ENCODE measurements at places on chromosomes 7 and 10. TPM values are rescaled to one million over a fixed set of nuclear protein-coding genes. Genes with fewer than 3 reads are reported as not detected.
A peak's percentile ranks its signal among the peaks of the same experiment; 100 is the strongest.

The ZNF503 gene
- total RNA-seq: 0.83 TPM

GRCh38 chr10:43961523-43962345, 313.1 kb upstream of the ZNF32 start:
- H3K4me1 ChIP-seq: peaks cover 7% of the 10 kb centered on the region
- no peak overlapping the region for H3K27ac ChIP-seq
- peaks cover 29% of the 10 kb centered on the region for H3K27me3 ChIP-seq
- H3K4me3 ChIP-seq: no peak overlapping the region
- H3K36me3 ChIP-seq: no peaks in the 10 kb centered on the region
- DNase-seq: no peak

DNA sequence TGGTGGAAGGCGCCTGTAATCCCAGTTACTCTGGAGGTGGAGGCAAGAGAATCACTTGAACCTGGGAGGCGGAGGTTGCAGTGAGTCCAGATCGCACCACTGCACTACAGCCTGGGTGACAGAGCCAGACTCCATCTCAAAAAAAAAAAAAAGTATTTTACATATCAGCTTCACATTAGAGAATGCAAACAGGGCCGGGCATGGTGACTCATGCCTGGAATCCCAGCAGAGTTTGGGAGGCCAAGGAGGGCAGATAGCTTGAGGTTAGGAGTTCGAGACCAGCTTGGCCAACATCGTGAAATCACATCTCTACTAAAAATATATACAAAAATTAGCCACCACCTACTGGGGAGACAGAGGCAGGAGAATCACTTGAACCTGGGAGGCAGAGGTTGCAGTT, 31.6 kb downstream of the USP54 start:
- DNase-seq: peak; percentile 32
- no peak overlapping the region for H3K27ac ChIP-seq
- no peak overlapping the region for H3K4me3 ChIP-seq
- H3K36me3 ChIP-seq: no peaks in the 10 kb centered on the region
- no peaks in the 10 kb centered on the region for H3K27me3 ChIP-seq

- H3K36me3 ChIP-seq: no peaks in the 10 kb centered on the region
- DNase-seq: no peak
- H3K27me3 ChIP-seq: no peaks in the 10 kb centered on the region
- H3K4me3 ChIP-seq: no peak overlapping the region
- no peaks in the 10 kb centered on the region for H3K4me1 ChIP-seq
Measured at GRCh38 chr7:159040146-159040545, 104.5 kb downstream of the VIPR2 start.

DNA sequence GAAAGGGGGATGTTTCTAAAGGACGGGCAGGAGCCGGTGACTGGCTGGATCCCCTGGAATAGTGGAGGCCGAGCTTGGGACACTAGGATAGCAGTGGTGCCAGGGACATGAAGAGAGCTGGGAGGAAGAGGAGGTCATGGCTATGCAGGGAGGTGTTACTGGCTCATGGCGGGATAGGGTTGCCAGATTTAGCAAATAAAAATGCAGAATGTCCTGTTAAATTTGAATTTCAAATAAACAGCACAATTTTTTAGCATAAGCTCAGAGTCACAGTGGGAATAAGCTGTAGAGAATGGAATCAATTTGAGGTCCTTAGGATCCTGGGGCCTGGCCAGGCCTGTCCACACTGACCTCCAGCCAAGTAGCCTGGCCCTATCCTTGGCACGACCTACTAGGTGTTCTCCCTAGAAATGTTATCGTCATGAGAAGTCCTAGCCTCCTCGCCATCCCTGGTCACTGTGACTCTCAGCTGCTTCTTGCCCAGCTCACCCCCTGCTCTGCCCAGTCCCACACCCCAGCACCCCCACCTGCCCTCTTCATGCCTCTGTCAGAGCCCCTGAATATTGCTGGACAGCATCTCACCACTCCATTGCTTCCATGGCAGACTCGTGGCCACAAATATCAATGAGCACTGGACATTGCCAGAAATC, 7.6 kb upstream of the KCP start:
- H3K27me3 ChIP-seq: peaks cover 82% of the 10 kb centered on the region
- no peak overlapping the region for H3K27ac ChIP-seq
- H3K4me3 ChIP-seq: no peak overlapping the region

DNA sequence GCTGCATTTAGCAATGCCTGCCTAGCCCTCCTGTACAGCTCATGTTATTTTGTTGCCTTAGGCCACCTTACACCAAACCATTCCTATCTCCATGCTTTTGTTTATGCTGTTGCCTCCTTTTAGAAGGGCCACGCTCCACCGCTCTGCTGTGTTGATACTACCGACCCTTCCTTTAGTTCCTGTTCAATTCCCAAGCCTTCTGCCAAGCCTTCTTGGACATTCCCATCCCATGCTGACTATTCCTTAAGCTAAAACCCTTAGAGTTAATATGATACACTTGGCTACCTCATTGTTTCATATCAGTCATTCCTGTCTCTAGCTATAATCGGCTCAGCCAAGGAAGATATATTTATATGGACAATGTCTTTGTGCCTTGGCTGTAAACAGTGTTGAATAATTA, 705.5 kb downstream of the LRMDA start:
- H3K36me3 ChIP-seq: no peaks in the 10 kb centered on the region
- no peaks in the 10 kb centered on the region for H3K4me1 ChIP-seq
- DNase-seq: no peak

DNA sequence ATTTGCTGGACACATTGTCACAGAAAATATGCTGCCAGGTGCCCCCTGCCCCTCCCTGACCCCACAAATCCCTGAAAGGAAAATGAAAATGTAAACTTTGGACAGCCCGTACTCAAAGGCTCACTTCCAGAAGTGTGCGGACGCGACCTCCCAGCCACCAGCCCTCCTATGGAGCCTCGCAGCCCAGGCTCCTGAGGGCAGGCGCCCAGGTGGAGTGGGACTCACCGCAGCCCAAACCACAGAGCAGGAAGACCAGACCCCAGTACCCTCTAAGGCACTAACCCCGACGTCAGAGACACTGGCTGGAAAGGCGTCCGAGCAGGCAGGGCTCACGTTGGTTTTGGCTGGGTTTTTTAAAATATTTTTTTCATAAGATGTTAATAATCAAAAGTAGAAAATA, 57.3 kb downstream of the CSGALNACT2 start:
- no peaks in the 10 kb centered on the region for H3K4me1 ChIP-seq
- H3K4me3 ChIP-seq: no peak overlapping the region
- H3K36me3 ChIP-seq: 0 out of 2 replicates have a peak, but pooled peaks cover 2% of the 10 kb centered on the region
- H3K27me3 ChIP-seq: no peaks in the 10 kb centered on the region
- no peak overlapping the region for H3K27ac ChIP-seq

DNA sequence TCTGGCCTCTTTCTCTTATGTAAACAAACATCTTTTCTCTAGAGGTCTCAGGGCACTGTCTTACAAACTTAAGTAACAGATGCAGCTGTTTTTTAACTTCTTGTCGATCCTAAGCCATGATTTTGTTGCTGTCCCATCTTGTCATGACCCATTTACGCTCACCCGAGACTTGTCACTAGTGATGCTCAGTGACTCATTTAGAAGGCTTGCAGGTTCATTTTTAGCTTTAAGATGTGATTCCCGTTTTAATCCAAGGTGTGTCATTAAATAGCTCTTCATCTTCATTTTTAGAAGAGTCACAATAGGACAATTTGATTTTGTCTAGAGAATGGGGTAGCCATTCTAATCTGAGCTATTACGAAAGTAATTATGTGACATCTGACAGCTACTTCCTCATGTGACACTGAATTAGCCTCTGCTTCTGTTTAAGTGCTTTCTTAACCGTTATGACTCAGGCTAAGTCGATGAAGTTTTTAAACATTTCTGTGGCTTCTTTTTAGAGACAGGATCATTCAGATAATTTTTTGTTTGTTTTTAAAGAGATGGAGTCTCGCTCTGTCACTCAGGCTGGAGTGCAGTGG, 42.7 kb downstream of the SPDYE5 start:
- H3K4me1 ChIP-seq: peaks cover 7% of the 10 kb centered on the region
- H3K36me3 ChIP-seq: peaks cover 24% of the 10 kb centered on the region
- peak; percentile 85 for DNase-seq
- H3K27ac ChIP-seq: no peak overlapping the region
- no peak overlapping the region for H3K4me3 ChIP-seq
- peaks cover 6% of the 10 kb centered on the region for H3K27me3 ChIP-seq

GRCh38 chr10:30765616-30766015, 136.1 kb upstream of the LYZL2 start:
- no peaks in the 10 kb centered on the region for H3K27me3 ChIP-seq
- no peak for DNase-seq
- no peaks in the 10 kb centered on the region for H3K36me3 ChIP-seq
- no peak overlapping the region for H3K4me3 ChIP-seq
- H3K4me1 ChIP-seq: 0 out of 2 replicates have a peak, but pooled peaks cover 1% of the 10 kb centered on the region

DNA sequence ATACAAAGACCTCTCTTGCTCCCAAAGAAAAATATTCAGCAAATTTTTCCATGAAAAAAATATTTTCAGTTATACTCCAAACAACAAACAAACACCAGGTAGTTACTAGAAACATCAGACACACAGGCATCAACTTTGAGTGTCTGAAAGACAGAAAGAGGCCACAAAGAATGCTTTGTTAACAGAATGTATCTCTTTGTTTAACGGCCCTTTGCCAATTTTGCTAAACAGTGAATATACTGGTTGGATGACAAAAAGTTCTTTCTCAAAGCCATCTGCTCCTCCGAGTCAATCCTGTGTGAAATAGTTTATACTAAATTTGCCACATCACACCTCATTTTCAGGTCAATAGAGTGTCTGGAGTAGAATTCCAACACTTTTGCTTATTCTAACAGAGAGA, 216.7 kb upstream of the PHF14 start:
- no peaks in the 10 kb centered on the region for H3K36me3 ChIP-seq
- H3K27me3 ChIP-seq: no peaks in the 10 kb centered on the region
- H3K4me3 ChIP-seq: no peak overlapping the region
- DNase-seq: no peak
- H3K27ac ChIP-seq: no peak overlapping the region

GRCh38 chr7:92228100-92228499, 17.6 kb downstream of the KRIT1 start:
- peak; percentile 15 for DNase-seq
- no peak overlapping the region for H3K27ac ChIP-seq
- no peak overlapping the region for H3K4me3 ChIP-seq
- H3K27me3 ChIP-seq: no peaks in the 10 kb centered on the region
- peaks cover 16% of the 10 kb centered on the region for H3K36me3 ChIP-seq
- no peaks in the 10 kb centered on the region for H3K4me1 ChIP-seq

- H3K4me1 ChIP-seq: no peaks in the 10 kb centered on the region
- no peak overlapping the region for H3K4me3 ChIP-seq
- DNase-seq: peak; percentile 47
- H3K27ac ChIP-seq: peak overlapping the region; percentile 74
Measured at GRCh38 chr10:27446091-27446918, 57.8 kb upstream of the RAB18 start.

DNA sequence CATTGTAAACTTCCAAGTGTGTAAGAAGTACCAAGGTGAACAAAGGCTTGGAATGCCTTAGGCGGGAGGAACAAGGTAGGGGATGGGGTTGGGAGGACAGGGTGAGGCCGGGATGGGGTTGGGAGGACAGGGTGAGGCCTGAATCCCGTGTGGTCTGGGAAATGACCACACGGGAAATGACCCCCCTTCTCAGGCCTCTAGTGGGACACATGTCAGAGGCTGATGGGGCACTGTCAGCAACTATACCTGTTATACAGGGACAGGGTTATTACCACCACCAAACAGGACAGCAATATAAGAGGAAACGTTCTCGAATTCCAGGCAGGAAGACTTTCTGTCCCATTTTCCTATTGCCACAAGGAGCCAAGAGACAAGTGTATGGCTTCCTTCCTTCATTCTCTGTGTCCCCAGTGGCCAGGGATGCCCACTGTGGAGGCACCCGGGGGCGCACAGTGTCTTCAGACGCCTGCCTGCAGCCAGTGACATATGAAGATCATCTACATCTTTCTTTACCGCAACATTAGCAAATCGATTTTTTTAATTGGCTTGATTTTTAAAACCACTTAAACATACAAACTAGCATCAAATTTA, 1.3 kb downstream of the MKI67 start:
- H3K4me1 ChIP-seq: peaks cover 6% of the 10 kb centered on the region
- peak overlapping the region; percentile 87 for H3K4me3 ChIP-seq
- no peaks in the 10 kb centered on the region for H3K36me3 ChIP-seq

GRCh38 chr7:70072220-70072619, 473.9 kb downstream of the AUTS2 start:
- peak; percentile 3 for DNase-seq
- H3K27ac ChIP-seq: no peak overlapping the region
- no peaks in the 10 kb centered on the region for H3K4me1 ChIP-seq
- H3K4me3 ChIP-seq: no peak overlapping the region

GRCh38 chr10:33180390-33180789, 154.1 kb downstream of the NRP1 start:
- peak; percentile 68 for DNase-seq
- no peaks in the 10 kb centered on the region for H3K27me3 ChIP-seq
- peaks cover 10% of the 10 kb centered on the region for H3K4me1 ChIP-seq
- no peak overlapping the region for H3K4me3 ChIP-seq
- peaks cover 24% of the 10 kb centered on the region for H3K36me3 ChIP-seq
- no peak overlapping the region for H3K27ac ChIP-seq

GRCh38 chr10:91653219-91653870, 20.5 kb upstream of the PPP1R3C start:
- peaks cover 12% of the 10 kb centered on the region for H3K4me1 ChIP-seq
- H3K36me3 ChIP-seq: no peaks in the 10 kb centered on the region
- no peak overlapping the region for H3K27ac ChIP-seq
- DNase-seq: peak; percentile 77

DNA sequence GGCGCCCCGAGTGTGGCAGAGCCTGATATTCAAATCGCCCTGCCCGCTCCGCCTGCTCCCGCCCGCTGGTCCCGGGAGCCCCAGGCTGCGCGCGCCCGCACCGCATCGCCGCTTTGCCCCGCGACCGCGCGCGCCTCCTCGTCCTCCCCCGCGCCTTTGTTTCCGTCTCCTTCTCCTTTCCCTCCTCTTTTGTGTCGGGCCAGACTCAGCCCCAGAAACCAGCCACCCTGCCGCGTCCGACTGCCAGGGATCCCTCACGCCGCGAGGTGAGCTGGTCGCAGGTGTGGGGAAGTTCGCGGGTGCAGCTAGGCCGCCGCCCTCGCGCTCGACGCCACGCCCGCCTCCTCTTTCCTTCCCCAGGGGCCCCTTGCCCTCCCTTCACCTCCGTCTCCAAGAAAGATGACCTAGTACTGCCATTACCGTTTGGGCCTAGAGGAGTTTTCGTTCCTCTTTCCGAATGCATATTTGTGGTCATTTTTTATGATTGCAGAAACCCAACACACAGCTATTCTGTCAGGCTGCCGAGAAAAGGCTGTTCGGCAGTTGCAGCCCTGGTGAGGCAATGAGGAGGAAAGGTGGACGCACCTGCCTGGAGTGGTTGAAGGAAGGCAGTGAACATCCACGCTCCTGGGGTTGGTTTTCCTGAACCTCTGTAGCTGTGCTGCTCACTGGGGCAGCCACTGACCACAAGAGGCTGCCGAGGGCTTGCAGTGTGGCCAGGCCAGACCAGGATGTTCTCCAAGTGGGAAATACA, 107.3 kb downstream of the SNX10 start:
- H3K27ac ChIP-seq: no peak overlapping the region
- DNase-seq: peak; percentile 2
- peaks cover 2% of the 10 kb centered on the region for H3K4me1 ChIP-seq
